ENCODE measurements at places on chromosomes 13 and 19.

DNA sequence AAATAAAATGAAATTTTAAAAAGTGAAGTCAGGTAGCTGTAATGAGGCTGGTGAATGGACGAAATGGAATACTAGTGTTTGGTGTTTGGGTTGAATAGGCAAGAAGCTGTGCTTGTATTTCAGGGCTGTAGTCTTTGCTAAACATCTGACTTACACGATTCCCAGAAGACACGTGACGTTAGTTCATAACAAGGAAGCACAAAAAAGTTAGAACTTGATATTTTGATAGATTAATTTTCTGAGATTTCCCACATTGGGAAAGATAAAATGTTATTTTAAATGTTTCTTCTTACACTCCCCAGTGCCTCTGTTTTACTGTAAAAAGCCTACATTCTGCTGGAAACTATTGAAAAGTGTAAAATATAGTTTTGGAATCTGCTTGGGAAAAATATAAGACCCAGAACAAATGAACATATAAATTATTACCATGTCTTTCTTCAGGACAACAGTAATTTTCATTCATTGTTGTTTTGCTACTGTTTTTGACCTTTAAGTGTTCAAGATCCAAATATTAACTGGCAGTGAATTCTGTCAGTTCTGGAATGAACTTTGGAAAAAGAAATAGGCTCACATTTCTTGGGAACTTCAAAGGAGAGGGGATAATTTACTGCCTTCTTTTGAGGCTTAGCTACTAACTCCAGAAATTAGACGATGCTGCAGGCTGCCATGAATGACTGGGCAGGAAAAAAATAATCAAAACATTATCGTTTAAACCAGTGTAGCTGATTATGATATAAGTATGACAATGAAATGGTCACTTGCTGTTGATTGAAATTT is 241.3 kb downstream of the SLITRK6 start:
- no peak for DNase-seq

DNA sequence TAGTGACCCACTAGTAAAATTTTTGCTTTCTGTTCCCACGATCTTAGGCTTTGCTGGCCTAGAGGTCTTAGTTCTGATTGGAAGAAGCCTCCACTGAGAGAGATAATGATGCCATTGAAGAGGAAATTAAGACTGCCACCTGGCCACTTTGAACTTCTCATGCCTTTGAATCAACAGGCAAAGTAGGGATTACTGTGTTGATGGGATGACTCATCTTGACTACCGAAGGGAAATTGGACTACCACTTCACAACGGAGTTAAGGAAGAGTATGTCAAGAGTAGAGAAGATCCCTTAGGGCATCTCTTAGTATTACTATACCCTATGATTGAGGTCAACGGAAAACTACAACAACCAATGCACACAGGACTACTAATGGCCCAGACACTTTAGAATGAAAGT is 12.7 kb upstream of the FREM2 start:
- no peak for DNase-seq

GRCh38 chr19:49848938-49849337 is 2.0 kb upstream of the PTOV1 start:
- DNase-seq, result no peak

DNA sequence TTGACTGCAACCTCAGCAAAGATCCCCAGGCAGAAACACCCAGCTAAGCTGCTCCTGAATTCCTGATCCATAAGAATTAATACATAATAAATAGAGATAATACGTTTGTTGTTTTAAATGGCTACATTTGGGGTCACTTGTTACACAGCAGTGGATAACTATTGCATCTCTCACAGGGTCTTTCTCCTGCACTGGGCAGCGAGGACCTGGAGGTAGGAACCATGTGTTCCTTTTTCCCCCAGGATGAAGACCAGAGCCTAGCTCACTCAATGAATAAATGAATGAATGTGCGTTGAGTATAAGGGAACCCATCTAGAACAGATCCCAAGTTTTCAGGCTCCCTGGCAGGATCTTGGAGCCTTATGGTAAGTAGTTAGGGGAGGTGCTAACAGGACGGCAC is 30.7 kb downstream of the F2RL3 start:
- DNase-seq, result no peak

GRCh38 chr13:47220453-47221140 is 323.7 kb upstream of the HTR2A start:
- no peak for DNase-seq

DNA sequence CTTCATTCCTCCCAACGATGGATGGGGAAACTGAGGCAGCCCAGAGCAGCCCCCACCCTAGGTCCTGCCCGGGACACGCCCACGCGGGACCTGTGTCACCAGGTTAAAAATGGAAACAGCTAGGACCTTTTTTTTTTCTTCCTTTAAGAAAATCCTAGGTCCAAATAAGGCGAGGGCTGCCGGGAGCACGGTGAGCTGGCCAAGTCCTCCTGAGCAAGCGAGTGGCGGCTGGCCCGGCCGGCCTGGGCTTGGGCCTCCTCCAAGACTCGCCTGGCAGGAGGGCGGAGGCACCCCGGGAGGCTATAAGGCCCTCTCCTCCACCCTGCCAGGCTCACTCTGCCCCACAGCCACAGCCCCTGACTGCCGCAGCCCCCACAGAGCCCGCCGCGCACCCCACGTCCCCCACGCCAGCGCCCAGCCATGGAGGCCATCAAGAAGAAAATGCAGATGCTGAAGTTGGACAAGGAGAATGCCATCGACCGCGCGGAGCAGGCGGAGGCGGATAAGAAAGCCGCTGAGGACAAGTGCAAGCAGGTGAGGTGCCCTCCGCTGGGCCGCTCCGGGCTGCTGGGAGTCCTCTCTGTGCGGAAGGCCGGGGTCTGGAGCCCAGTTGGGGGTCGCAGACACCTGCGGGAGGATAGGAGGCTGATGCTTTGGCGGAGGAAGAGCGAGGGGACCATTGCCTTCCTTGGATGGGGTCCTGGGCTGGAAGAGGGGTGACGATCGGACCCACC is 8.9 kb upstream of the TPM4 start:
- DNase-seq, result no peak

GRCh38 chr13:113151745-113152690 is 6.4 kb upstream of the PROZ start:
- peak; percentile 19 for DNase-seq

DNA sequence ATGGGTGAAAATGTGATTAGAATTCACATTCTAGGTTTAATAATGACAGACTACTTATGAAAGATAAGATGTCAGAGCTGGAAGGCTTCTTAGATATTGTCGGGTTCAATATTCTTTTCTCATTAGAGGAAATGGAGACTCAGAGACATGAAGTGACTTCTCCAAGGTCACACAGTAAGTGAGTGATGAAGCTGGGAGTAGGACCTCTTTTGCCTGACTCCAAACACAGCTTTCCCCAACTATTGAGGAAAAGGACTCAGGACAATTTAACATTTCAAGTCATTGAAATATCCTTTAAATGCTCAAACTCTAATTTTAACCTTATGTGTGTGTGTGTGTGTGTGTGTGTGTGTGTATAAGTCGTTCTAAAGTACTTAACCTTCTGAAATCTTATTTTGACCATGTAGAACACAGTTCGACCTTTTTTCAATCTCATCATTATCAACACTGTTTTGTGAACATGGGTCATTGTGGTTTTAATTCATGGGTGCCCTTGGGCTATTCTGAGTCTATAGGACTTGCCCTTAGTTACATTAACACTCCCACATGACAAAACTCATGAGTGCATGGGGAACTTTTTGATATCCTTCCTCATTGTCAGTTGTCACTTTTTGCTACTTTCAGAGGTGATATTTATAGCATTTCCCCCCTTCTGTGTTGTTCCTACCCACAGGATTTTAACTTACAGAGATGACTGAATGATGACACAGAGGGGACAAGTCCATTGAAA is 53.0 kb downstream of the LRCH1 start:
- no peak for DNase-seq

- no peak for DNase-seq
These were observed 115.7 kb upstream of the TRPC4 start for GRCh38 chr13:37985281-37985680.

- DNase-seq, result no peak
These were observed 74.4 kb downstream of the ARHGAP35 start for GRCh38 chr19:46935066-46935663.

DNA sequence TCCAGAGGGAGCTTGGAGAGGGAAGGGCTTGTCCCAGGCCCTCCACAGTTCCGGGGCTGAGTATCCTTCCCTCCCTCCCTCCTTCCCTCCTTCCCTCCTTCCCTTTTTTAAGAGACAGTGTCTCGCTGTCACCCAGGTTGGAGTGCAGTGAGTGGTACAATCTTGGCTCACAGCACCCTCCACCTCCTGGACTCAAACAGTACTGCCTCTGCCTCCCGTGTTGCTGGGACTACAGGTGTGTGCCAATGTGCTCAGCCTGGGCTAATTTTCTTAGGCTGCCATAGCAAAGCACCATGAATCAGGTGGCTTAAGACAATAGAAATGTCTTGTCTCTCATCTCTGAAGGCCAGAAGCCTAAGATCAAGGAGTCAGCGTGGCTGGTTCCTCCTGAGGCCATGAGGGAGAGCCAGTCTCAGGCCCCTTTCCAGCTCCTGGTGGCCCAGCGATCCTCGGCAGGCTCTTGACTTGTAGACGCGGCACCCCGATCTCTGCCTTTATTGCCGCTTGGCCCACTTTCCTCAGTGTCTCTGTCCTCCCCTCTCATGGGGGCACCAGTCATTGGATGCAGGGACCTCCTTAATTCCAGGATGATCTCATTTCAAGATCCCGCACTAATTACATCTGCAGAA is 47.5 kb downstream of the CRTC1 start:
- no peak for DNase-seq

DNA sequence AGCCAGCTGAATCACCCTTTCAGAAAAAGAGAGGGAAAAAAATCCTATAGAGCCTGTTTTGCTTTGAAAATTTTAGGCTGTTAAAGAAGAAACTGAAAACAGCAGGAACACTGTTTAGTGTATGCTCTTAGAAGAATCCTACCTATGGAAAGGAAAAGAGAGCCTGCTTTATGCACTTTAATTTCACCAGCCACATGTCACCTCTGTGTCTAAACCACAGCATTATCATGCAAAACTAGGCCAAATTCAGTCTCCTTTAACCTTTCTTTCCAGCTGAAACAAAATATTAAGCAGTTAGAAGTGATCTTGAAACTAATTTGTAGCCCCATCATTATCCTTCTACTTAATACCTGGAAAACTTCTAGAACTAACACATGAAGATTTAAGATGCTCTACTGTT is 97.2 kb upstream of the MAB21L1 start:
- DNase-seq, result no peak

DNA sequence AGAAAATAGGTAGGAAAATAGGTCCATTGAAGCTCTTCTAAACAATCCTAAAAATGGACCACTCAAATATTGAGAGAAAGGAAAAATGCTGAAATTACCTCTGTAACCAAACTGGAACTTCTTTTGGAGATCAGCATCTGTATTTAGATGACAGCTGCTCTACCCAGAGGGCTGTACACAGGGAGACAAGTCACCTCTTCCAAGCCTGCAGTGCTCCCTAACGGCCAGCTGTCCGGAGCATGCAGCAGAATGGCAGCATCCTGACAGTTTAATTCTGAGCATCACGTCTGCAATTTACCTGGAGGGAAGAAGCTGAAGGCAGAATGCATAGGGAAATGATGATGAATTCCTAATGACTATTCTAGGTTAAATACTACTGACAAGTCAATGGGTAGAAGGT is 62.8 kb upstream of the DIAPH3 start:
- no peak for DNase-seq

DNA sequence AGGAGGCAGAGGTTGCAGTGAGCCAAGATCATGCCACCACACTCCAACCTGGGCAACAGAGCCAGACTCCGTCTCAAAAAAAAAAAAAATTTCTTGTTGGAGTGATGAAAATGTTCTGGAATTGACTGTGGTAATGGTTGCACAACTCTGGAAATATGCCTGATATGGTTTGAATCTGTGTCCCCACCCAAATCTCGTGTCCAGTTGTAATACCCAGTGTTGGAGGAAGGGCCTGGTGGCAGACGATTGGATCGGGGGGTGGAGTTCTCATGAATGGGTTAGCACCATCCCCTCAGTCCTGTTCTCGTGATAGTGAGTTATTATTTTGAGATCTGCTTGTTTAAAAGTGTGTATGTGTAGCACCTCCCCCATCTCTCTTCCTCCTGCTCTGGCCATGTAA is 41.1 kb upstream of the MAP3K10 start:
- no peak for DNase-seq

- DNase-seq, result no peak
These were observed 1.0 kb downstream of the CLPP start for GRCh38 chr19:6362351-6362801.

DNA sequence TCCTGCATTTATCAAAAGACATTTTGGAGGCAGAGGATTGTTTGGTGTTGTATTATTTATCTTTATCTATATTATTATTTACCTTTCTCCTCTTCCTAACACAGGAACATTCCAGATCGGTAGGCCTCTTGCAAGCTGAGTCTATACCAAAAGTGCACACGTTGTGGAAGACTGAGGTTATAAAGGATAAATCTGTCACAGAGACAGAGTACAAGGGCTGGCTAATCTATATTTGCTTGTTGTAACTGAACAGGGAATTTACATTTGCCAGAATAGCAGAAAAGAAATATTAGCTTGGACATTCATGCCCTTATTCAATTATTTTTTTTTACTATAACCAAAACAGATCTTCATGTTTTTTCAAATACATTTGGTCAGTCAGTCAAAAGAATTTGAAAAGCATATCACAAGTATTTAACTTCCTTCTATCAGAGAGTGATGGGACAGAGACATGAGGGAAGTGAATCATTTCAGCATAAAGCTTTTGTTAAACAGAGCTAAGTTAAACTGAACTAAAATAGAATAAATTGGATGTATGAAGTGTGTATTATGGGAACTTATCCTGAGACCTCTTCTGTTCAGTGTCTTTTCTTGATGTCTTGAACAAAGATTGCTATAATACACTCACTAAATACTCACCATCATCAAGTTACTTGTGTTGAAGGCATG is 352.5 kb downstream of the DNAJC15 start:
- DNase-seq, result no peak

- no peak for DNase-seq
These were observed 1732.9 kb upstream of the SLC10A2 start for GRCh38 chr13:104799152-104799551.

DNA sequence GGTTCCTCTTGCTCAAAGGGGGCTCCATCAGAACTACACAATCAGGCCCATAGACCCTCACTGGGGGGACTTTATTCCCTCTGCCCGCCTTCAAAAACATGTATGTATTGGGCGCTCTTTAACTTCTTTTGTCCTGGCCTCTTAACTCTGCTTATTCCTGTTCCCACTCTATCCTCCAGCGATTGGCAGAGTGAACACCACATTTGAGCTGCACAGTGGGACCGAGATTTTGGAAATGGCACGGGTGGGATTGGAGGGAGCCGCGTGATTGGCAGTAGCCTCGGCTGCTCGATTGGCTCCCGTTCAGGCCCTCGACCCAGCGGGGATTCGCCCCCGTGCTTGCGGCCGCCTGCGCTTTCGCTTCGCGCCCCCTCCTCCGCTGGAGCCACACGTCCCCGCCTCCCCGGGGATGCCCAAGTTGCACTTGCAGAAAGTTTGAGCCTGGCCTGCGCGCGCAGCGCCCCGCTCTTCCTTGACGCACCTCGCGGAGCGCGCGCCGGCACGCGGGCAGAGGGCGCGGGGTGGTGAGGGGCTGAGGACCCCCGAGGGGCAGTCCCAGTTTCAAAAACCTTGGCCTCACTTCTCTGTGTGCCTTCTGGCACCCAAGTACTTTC is at the start of gene ZIC5:
TSS of gene ZIC5 (minus strand) at position 192 of the 614 bp plus-strand sequence. CDS start at position 28, 164 bp downstream.
- no peak for DNase-seq

Data from AG04449 (cell line).